ENCODE measurements at places on chromosomes 2 and 18.

DNA sequence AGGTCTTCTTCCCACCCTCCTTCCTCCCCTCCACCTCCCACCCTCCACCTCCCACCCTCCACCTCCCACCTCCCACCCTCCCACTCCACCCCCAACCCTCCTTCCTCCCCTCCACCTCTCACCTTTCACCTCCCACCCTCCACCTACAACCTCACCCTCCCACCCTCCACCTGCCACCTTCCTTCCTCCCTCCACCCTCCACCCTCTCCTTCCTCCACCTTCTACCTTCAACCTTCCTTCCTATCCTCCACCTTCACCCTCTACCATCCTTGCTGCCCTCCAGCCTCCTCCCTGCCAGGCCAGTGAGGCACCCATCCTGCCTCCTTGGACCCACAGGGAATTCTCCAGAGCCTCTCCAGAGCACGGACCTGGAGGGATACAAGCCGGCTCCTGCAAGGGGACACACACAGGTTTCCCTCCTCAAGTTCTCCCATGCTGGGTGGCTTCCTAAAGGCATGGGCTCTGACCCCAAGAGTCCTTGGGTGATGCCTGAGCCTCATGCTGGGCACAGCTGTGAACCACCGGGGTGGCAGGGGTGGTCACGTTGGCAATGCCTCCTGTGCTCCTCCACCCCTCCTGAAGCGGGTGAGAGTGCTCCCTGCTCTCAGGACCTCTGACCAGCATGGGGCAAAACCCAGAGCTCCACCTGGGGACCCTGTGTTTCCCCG, 293.0 kb downstream of the NDUFA10 start:
- no peak for DNase-seq

- no peak for DNase-seq
These were observed 8.0 kb downstream of the AGFG1 start for GRCh38 chr2:227479865-227480475.

- DNase-seq = no peak
These were observed 89.4 kb upstream of the MAPRE2 start for GRCh38 chr18:34951625-34952379.

DNA sequence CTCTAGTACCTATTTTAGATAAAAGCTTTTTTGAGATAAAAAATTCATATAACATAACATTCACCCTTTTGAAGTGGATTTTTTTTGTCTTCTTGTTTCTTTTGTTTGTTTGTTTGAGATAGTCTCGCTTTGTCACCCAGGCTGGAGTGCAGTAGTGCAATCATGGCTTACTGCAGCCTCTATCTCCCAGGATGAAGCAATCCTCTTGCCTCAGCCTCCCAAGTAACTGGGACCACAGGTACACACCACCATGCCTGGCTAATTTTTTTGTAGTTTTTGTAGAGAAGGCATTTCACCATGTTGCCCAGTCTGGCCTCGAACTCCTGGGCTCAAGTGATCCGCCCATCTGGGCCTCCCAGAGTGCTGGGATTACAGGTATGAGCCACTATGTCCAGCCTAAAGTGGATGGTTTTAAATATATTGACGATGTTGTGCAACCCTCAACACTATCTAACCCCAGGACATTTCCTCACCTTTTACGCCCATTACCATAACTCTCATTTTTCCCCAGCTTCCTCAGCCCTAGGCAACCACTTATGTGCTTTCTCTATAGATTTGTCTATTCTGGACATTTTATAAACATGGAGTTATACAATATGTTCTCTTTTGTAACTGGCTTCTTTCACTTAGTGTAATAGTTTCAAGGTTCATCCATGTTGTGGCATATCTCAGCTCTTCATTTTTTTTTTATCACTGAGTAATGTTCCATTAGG, 38.8 kb downstream of the CTIF start:
- no peak for DNase-seq

GRCh38 chr2:69012310-69013141, 453 bp upstream of the ANTXR1 start:
- DNase-seq = no peak

DNA sequence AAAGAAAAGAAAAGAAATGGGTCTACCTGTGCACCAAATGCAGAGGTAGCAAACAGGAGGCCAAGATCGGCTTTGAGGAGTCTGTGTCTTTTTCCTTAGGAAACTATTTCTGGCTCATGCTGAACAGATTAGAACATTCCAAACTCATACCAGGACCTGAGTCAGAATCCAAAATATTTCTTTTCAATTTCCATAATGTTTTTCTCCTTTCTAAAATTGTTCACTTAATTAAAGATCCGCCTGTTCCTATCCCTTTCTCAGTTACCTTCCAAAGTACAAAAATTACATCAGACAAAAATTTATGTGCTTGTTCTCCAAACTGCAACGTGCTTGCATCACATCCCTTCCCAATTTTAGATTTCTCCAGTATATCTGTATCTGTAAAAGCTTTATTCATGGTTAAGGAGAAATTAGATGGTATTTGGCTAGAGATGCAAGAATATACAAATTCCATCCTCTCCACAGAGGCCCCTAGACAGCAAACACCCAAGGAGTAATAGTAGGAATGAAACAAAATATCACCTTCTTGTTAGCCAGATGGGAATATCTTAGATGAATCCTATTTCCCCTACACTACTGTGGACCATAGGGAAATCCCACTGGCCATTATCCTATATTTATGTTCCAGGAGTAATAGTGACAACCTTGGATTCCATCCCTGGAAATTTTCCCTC, 130.6 kb downstream of the LNPK start:
- DNase-seq = no peak

DNA sequence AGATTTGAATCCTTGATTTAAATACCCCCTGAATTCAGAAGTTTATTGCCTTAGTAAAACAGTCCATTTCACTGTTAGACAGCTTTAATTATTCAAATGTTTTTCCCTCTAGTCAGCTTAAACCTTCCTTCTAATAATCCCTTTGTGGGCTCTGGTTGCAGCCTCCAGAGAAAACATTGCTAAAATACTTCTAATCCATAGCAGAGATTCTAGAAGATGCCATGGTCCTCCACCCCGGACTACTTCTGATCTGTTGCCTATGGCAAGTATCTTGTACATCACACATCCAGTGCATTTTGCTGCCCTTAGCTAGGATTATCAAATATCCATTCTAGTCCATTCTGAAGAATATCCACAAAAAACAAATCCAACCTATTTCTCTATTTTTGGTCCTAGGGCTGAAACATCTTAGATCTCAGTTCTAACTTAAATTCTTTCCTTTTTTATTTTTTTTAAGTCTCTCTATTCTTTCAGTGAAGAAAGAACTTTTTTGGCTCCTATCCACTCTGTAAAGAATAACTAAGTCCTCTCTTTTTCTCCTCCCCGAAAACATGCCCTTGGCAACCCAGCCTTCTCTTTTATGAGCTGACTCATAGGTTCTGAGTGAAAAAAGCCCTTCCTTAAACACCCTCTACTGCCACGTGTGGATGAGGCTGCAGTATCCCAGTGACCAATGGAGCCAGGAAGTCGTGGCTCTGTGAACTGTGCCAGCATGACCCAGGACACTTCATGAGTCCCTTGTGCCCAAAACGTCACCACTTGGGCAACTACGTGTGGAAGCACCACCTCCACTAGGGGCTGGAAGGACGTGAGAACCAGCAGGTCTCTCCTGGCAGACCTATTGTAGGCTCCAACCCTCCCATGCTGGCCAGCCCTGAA, 349.8 kb downstream of the TNS1 start:
- no peak for DNase-seq

- DNase-seq = no peak
These were observed 180.2 kb upstream of the ALKAL2 start for GRCh38 chr2:467892-468647.

Data from stimulated activated CD4-positive, alpha-beta T cell treated with anti-CD3 and anti-CD28 coated beads, Interleukin-1b, Interleukin-23, amount 100 ng/mL, for 1 hour (primary cell).